Brain pericyte (primary cell): ENCODE measurements at places on chromosomes 2 and 18.

GRCh38 chr2:27956888-27957287, 66.4 kb downstream of the BABAM2 start:
- DNase-seq: no peak

DNA sequence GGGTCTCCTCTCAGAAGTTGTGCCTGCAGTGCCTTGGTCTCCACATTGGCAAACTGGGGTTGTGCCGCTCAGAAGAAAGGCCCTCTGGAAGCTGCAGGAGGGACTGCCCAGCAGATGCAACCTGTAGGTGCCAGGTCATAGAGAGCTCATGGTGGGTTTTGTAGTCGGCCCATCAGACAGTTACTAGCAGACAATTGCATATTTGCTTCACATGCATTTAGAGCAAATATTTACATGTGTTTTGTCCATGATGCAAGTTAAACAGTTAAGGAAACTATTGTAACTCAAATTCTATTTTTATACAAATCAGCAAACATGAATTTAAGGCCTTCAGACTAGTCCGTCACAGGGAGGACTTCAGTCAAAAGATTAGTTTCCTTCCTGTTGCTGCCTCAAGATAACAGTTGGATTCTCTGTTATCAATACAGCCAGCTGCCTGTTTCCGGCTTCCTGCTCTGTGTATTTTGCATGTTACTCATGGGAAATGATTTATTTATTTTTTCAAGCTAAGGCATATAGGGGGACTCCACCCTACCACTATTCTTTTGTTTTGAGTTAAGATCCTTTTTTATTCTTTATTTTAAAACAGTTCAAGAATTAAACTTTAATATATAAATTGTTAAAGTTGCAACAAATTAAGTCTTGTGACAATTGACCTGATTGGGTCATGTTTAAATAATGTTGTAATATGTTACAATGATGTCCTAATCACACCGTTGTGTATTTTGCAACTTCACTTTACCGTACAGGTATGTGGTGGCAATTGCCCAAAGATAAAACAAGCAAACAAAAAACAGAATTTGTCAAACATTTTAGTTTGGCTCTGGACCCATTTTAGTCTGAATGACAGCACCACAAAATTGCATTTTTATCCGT, 133.5 kb downstream of the SPTBN1 start:
- DNase-seq: no peak

- DNase-seq: no peak
These were observed 49.5 kb downstream of the SPRED2 start for GRCh38 chr2:65382776-65383357.

GRCh38 chr2:165410276-165410675, 59.2 kb upstream of the CSRNP3 start:
- no peak for DNase-seq

DNA sequence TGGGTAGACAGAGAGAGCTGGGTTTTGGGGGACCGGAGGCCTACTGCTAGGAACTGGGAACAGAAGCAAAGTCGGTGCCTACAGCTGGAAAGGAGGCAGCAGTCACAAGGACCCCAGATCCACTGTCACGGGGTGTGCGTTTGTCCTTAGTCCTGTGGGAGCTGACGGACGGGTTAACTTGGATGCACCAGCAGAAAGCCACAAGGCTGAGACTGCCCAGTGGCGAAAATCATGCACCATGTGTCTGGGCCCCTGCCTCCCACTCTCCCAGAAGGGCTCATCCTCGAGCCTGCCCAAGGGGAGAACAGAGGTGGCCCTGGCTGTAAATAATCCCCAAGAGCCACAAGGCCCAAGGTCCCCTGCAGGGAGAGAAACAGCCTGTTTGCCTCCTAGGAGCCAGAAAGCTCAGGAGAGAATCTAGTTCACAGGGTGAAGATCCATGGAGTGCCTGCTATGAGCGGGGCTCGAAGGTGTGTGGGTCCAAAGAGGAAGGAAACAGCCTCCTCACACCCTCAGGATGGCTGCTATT, 11.7 kb upstream of the RALB start:
- no peak for DNase-seq

- DNase-seq: no peak
These were observed 180.5 kb downstream of the VWC2L start for GRCh38 chr2:214591366-214591765.

DNA sequence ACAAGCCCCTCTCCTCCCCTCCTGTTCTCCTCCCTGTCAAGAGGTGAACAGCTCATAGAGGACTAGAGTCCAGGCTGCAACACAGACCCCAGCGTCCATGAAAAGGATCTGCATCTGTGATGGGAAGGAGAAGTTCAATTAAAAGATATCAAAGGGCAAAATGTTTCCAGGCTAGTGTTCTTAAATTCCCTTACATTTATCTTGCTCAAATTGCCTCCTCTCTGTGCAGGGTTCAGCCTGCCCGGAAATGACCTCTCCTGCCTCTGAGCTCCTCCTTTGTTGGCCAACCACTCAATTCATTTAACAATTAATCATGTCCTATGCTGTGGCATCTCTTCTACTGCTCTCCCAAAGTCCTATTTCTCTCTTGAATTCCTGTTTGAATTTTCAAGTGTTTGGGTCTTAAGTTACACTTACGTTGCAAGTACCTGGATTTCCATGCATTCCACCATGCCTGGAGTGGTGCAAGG, 105.3 kb downstream of the TSN start:
- DNase-seq: no peak

DNA sequence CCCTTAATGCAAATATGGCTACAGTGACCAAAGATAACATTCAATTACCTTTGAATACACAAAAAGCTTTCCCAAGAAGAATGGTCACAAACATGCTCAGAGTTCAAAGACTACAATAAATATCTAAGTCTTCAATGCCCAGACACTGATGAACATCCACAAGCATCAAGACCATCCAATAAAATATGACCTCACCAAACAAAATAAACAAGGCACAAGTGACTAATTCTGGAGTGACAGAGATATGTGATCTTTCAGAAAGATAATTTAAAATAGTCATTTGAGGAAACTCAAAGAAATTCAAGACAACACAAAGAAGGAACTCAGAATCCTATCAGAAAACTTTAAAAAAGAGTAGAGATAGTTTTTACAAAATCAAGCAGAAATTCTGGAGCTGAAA, 40.6 kb upstream of the CAPN13 start:
- DNase-seq: no peak

DNA sequence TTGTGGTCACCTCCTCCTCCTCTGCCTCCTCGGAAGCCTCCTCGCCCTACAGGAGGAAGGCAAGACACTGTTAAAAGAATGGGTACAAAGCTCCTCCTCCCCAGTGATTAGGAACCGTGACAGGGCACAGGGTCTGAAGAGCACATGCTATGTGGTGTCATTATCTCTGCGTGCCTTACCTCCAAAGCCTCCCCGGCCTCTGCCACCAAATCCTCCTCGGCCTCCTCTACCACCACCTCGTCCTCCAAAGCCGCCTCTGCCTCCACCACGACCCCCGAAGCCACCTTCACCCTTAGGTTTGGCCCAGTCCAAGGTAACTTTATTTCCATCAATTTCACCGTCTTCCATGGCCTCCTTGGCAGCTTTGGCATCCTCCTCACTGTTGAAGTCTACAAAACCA, 9.1 kb downstream of the NCL start:
- no peak for DNase-seq

DNA sequence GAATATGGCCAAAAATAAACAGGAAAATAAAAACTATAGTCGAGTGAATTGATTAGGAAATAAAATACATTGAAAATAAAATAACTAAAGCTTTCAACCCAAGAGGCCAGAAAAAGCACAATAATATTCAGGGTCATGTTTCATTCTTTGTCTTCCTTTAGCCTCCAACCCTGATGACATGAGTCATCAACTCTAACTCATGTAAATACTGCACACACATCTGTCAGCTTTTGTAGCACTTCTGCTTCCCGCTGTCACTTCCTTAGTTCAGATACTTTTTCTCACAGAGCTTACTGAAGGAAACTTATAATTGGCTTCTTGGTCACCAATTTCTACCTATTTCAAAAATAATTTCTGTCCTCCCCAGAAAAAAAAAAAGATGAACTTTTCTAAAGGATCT, 112.8 kb downstream of the UPP2 start:
- peak; percentile 21 for DNase-seq

- DNase-seq: no peak
These were observed 73.1 kb downstream of the RDH14 start for GRCh38 chr2:18487106-18487913.

GRCh38 chr2:222709191-222709891, 37.9 kb downstream of the MOGAT1 start:
- DNase-seq: peak; percentile 94

GRCh38 chr2:195318440-195319111, 338.4 kb upstream of the SLC39A10 start:
- DNase-seq: no peak

DNA sequence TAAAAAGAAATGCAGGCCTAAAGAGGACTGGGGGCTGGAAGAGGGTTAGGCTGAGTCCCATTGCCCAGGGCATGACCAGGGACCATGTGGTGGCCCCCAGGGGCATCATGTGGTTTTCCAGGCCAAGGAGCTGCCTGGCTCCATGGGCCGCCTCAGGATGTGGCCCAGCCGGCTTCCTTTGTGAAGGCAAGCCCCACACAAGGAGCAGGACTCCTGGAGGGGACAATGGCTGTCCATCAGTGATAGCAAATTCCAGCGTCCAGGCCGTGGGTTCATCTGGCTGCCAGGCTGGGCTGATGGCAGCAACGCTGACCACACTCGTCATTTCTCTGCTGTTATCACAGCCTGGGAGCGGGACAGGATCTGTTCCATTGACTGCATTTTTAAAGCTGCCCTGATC, 82.5 kb downstream of the GBX2 start:
- DNase-seq: no peak

DNA sequence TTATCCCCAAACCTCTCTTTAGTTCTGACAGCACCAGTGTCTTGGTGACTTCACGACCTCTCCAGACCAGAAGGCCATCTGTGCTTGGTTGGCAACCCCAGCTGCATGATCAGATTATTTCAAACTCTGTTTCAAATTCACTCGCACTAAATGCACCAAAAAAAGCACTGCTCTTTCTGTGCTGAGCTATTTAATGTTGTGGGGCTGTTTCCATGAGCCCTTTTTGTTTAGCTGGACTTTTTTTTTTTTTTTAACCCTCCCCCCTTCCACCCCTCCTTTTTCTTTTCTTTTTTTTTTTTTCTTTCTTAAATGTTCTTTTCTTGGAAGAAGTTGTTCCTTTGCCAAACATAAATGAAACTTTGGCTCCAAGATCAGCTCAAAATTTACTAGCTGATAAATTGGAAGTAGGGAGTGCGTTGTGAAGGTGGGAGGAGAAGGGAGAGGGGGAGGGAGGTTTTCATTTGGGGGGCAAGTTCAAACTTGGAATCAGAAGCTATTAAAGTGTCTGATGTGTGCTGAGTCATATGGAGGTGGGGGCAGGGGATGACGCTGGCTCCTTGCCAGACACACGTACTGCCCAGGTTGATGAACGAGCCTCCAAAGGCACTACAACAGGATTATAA, 543.0 kb upstream of the TNP1 start:
- no peak for DNase-seq

GRCh38 chr2:68776124-68776523, 41.5 kb downstream of the ARHGAP25 start:
- no peak for DNase-seq

- no peak for DNase-seq
These were observed 129.0 kb downstream of the EVA1A start for GRCh38 chr2:75431763-75432162.

GRCh38 chr2:69080071-69080470, 67.1 kb downstream of the ANTXR1 start:
- DNase-seq: no peak

- no peak for DNase-seq
These were observed 234.0 kb downstream of the KLHL29 start for GRCh38 chr2:23618794-23619530.

DNA sequence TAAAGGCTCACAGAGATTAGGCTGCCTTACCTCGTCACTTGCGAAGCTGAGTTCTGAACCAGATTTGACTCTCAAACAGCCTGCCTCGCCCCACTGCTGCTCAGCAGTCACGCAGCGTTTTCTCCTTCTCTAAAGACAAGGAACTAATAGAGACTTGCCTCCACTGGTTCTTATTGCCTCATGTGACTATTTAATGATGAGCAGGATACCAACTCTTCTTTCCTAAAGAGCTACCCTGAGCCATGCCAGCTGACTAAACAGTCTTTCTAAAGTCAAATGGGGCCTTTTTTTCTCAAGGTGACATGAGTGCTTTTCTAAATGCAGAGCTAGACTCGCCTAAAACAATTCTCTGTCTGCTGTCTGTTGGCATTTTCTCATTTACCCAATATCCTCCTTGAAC, 147.5 kb downstream of the NCKAP5 start:
- DNase-seq: no peak

- no peak for DNase-seq
These were observed 142.6 kb downstream of the RIF1 start for GRCh38 chr2:151552287-151552686.

DNA sequence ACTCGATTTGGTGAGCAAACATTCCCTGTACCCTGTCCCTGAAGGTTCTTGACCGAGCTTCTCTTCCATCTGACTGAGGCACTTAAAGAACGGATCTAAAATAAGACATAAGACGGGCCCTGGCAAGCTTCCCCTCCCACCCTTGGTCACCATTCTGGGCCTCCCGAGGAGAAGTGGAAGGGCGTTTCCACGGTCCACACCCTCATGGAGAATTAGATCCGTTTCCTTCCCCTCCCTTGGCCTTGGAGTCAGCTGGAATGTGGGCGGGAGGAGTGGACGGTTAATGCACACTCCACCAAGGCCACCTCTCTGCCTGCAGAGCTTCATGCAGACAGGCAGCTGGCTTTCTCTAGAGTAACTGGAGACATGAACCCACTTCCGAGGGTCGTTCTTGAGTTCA, 257.3 kb upstream of the APCDD1 start:
- no peak for DNase-seq

GRCh38 chr2:188788621-188789020, 185.6 kb upstream of the COL3A1 start:
- DNase-seq: peak; percentile 79

DNA sequence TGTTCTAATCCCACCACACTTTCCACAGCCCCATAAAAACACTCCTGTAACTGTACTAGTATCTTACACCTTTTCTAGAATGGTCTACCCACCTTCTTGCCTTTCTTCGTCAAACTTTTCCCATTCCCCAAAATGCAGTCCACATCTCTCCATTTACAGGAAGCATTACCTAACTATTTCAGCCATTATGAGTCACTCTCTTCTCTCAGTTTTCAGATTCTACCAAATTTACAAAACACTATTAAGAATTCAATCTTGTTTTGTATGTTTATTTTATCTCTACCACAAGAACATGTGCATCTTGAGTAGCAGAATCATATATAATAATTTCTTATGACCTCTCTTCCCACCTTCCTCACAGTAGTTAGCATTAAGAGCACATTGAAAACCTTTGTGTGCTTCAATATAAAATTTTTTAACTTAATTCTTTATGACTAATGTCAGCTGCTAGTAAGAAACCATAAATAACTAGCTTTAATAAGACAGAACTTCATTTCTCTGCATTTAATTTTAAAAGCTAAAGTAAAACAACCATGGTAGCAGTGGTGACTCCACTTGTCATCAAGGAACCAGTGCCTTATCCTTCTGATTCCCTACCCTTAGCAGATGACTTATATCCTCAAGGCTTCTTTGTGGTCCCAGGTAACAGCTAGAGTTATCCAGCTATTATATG, 56.6 kb upstream of the MAP2 start:
- DNase-seq: no peak
